ENCODE measurements at places on chromosomes 12 and 14.
A peak's percentile ranks its signal among the peaks of the same experiment; 100 is the strongest.

DNA sequence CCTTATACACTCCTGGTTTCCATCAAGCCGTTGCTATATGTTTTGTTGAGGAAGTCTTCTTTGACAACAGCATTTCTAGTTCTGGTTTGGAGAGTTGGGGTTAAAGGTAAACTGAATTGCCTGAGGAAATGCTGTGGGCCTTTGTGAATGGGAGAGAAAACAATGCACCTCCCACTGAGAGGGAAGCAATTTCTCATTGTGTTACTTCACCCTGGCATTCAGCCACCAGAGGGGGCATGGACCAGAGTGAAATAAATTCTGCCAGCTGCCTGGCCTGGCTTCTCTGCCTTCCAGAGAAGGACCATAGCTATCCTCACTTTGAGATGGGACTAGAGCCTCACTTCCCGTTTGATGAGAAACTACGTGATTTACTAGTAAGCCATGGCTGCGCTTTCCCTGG is 475.3 kb downstream of the EGLN3 start:
- no peak for DNase-seq

- DNase-seq: no peak
Observed at GRCh38 chr12:47134005-47134404, 54.2 kb upstream of the AMIGO2 start.

DNA sequence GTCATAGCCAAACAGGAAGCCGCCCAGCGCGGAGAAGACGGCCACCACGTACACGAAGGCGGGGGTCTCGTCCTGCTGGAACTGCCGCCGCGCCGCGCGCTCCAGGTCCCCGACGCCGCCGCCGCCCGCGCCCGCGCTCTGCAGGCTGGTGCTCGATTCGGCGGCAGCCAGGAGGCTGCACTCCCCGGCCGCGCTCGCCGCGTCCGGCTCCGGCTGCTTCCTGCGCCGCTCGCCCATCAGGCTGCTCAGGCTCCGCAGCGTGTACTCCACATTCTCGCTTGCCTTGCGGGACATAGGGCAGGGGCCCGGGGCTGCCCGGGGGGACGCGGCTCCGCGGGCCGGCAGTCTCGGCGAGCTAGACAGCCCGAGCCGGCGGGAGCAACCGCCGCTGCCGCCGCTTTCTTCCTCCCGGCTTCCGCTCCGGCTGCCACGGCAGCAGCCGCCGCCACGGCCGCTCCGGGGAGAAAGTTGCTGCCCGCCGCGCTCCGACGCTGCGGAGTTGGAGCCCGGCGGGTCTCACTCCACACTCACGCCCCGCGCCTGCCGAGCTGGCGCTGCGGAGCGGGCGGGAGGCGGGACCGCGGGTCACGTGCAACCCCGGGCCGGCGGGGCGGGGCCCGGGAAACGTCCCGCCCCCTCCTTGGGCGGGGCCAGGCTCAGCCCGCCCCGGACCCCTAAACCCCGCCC is at the start of gene SLC2A13:
Gene SLC2A13, minus strand, starts transcription at position 567 of the 687 bp plus-strand sequence. Its CDS starts 273 bp downstream, at position 294.
- DNase-seq: no peak

- DNase-seq: no peak
Observed at GRCh38 chr12:43337571-43338444, 214.2 kb downstream of the ADAMTS20 start.

- DNase-seq: peak; percentile 87
Observed at GRCh38 chr14:68941820-68942219, 37.3 kb downstream of the ACTN1 start.

GRCh38 chr12:14664434-14665023 is 31.9 kb downstream of the GUCY2C start:
- no peak for DNase-seq
